ENCODE measurements at places on chromosomes 3 and 15.

DNA sequence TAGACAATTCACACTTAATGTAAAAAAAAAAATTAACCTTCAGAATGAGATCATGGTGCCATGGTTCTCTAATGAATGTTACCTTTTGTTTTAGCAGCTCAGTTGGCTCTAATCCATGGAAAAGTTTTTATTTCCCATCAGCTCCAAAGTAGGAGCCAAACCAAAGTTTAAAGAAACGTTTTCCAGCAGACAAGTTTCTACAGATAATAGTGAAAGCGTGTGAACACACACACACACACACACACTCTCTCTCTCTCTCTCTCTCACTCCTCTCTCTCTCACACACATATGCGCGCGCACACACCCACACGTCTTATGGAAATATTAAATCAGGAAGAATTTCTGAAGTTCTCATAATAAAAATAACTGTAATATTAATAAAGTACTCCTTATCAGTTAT lies 46.9 kb downstream of the MBNL1 start:
- no peak for DNase-seq

- DNase-seq: no peak
These were observed 131.8 kb downstream of the MDFIC2 start for GRCh38 chr3:70180664-70181063.

DNA sequence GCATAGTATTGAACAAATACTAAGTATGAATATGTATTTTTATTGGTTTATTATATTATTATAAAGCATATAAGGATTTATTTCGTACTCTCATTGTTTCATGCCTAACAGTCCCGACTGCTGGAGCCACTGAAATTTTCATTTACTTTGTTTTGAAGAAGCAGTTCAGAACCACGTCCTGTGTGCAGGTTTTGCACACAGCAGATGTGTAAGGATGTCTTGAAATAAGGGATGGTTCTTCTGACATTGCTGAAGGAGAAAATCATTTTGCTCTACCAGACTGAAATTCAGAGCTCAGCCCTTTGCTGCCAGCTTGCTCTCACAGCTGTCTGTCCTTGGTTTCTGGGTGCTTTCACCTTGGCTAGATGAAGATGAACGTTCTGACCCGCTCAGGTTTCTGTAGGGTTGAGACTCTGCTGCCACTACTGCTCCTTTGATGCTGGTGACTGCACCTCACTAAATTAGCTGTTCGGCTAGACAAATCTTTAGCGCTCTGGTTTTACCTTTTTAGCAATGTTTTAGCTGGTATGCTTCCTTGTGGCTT lies 54.2 kb downstream of the UBE2E1 start:
- DNase-seq: no peak

DNA sequence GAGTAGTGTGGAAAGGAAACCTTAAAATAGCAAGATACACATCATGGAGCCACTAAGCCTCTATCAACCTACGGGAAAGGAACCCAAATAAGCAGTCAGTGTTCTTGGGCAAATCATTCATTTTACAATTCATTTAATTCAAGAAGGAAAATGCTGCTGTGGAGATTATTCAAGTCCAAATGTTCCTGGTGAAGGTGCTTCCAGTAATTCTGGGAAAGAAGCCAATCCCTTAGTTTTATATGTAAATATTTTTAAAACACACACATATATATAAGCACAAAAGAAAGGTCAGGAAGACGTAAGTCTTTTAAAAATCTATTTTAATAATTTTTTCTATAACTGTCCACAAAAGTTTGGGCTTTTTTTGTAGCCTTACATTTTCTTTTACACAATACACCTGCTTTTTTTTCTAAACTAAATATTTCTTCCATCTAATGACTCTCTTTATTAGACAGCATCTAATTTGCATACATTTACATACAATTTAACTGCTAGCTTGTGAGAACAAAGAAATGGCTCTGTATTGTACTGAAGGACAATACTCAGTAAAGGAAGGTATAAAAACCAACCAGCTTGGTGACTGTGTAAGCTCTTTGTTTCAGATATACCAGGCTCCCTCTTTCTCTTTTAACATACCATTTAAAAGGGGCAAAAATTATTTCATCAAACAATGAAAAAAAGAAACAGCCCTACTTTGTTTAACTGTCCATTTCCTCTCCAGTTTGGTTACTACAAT lies 269.5 kb downstream of the ZBTB20 start:
- DNase-seq: no peak

DNA sequence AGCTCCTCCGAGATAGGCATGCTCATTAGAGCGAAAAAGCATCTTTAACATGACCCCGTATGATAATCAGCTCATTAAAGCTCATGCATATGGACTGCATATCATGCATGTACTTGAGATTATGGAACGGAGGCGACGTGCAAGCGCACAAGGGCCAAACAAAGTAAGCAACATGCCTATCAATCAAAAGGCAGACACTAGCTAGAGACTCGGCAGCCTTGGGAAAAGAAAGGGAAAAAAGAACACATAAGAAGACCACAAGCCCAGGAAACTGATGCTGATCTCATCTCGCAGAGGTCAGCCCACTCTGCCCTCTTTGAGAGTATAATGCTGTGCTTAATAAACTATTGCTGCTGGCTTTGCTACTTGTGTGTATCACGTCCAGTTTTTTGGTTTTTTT lies 2.6 kb upstream of the ACOX2 start:
- no peak for DNase-seq

- DNase-seq: no peak
These were observed 13.0 kb upstream of the PIGZ start for GRCh38 chr3:196981657-196982056.

GRCh38 chr3:196169836-196170240 lies 41.4 kb downstream of the ZDHHC19 start:
- DNase-seq: no peak

- no peak for DNase-seq
These were observed 34.7 kb downstream of the FOXP1 start for GRCh38 chr3:71548705-71549384.

DNA sequence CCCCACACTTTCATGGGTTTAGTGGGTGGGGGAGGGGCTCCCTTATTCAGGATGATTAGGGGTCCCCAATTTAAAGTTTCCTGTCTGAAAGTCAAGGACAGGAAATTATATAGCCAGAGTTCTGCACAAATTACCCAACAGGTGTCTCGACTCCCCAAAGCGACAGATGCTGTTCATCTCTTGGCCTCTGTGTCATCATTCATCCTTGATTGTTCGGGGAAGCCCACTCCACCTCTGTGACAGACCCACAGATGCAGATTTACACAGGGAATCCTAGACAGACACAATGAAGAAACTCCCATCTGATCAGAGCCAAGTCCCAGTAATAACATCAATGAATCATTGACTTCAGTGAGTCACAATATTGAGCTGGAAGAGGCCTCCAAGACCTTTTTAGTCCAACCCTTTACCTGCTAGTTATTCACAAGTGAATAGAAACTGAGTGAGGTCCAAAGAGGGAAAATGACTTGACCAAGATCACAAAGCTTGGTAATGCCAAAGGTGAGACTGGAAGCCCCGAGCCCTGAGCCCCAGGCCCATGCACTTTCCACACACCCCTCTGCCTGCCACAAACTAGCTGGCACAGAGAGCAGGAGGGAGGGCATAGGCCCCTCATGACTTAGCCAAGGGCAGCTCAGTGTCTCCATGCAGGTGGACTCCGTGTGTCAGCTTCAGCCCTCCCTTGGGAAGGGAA lies 7.9 kb upstream of the SRP14 start:
- DNase-seq: no peak

DNA sequence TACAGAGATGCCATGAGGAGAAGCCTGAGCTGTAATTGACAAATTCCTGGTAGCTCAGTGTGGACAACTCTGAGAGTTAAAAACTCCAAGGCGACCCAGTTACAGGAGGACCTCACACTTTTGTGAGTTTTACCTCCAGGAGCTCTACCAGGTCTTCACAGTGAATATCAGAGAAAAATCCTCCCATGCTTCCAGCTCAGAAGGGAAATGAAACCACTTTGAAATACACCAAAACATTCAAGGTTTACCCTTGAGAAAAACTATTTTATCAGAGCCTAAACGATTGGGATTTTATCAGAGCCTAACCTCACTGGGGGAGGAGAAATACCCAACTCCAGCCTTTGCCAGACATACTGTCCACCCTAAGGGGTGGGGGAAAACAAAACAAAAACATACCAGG lies 52.4 kb downstream of the MCCC1 start:
- DNase-seq: peak; percentile 30

DNA sequence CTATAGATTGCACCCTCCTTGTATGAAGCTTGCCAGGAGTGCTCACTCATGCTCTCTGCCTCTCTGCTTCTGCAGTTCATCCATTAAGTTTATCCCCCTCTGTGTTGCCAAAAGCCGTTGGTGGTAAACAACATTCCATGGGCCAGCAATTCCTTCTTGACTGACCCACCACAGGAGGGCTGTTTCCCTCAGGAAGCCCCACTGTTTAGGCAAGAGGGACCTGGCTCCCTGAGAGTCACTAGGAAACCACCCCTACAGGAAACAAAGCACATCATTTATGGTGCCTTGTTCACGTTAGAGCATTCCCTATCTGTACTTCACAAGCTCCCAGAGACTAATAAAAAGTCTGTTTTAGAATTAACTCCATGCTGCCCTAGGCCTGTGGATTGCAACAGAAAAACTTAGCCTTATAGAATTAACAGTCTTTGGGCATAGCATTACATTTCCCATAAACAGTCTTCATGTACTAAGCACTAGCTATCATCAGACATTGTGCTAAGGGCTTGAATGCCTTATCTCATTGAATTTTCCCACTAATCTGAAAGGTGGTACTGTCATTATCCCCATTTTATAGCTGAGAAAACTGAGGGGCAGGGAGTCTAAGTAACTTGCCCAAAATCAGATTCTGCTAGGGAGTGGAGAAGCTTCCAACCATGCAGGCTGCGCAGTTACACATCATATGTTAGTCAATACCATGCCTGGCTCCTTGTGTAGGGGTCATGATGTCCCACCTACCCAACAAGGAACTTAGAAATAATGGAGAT lies 149.9 kb downstream of the SHQ1 start:
- DNase-seq: no peak

GRCh38 chr3:138948371-138949001 lies 1.5 kb downstream of the FOXL2NB start:
- DNase-seq: no peak

DNA sequence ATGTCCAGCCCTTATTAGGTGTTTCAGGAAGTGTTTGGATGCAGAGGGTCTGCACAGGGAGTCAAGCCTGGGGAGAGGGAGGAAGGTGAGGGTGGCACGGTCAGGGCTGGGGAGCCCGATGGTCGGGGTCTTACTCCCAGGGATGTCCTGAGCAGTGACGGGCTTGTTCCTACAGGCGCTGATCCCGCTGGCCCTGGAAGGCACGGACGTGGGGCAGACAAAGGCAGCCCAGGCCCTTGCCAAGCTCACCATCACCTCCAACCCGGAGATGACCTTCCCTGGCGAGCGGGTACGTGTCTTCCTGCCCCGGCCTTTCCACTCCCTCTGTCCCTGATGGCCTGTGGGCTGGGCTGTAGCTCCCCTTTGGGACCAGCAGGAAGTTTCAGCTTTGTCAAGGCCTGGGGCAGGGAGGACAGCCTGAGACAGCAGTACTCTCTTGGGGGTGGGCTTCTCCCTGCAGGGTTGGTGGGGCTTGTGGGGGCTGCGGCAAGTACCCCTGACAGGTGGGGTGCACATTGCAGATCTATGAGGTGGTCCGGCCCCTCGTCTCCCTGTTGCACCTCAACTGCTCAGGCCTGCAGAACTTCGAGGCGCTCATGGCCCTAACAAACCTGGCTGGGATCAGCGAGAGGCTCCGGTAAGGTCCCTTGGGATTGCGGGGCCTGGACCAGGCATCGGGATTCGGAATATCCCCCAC lies 4.6 kb upstream of the RCCD1 start:
- DNase-seq: no peak

DNA sequence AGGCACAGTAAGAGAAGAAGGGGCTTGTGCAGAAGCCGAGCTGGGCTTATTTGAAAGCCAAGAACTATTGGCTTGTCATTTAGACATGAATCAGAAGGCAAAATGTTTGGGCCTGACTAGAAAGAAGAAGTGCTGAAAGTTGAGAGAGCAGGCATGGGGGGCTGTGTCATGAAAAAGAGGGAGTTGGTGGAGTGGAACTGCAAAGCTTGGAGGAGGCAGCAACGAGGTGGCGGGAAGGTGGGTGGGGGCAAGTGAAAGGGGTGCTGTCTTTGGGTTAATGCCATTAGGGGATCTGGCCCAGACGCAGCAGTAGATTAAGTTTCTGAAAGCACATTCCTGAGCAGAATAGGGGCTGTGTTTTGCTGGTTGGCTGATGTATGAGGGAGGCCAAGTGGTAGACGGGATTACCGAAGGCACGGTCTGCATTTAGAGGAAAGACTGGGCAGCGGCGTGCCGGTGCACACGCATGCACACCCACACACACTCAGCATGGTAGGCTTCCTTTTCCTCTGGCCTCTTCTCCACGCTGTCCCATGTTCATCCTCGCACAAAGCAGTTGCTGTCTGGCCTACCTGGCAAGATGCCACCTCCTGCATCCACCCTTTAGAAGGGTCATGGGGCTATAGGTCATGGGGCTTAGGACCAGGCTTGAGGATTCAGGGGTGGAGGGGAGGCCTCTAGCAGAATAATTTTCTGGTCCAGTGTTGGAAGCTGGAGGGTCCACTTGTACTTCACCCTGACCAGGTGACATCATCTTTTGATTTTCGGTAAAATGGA lies 43.0 kb downstream of the BOC start:
- no peak for DNase-seq

DNA sequence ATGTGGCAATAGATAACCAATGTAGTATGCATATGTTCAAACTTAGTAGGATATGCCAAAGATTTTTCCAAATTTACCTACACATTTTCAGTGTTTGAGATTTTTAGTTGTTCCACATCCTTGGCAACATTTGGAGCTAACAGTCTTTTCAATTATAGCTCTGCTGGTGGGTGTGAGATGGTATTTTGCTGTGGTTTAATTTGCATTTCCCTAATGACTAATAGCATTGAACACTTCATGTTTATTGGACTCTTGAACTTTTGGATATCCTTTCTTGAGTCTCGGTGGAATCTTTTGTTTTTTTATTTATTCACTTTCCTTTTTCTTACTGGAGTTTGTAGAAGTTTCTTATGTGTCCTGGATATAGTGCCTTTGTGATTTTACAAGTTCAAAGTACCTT lies 11.0 kb upstream of the ILDR1 start:
- DNase-seq: no peak

GRCh38 chr3:120093911-120094775 lies at the start of gene GSK3B:
Gene GSK3B, minus strand, starts transcription at chr3:120094447. Its CDS starts 1,013 bp downstream, at chr3:120093434.
- peak; percentile 89 for DNase-seq

- DNase-seq: no peak
These were observed 379.6 kb downstream of the MECOM start for GRCh38 chr3:169283951-169284350.

DNA sequence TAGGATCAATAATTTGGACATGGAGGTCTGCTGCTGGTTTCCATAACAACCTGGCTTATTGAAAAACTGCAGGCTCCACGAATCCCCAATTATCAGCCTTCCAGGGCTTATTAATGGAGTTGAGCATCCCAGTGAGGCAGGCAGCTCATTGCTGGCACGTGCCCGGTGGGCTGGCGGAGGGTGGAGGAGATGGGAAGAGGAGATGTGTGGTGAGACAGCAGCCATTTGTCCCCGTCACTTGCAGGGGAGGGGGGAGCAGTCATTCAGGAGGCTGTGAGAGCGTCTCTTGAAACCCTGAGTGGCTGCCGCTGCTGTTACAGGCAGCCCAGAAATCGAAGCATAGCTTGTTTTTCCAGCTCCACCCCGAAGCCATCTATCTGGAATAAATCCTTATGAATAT lies 70.6 kb downstream of the GAP43 start:
- no peak for DNase-seq

- DNase-seq: no peak
These were observed 186.0 kb upstream of the LPP start for GRCh38 chr3:187967993-187968392.

- no peak for DNase-seq
These were observed 202.7 kb upstream of the LRIG1 start for GRCh38 chr3:66703501-66703900.

Data from OCI-M1 (cell line).